ENCODE measurements at places on chromosomes 2 and 18.

- peak; percentile 12 for DNase-seq
These were observed 166.7 kb downstream of the CLIP4 start for GRCh38 chr2:29281916-29282247.

- DNase-seq, result no peak
These were observed 36.7 kb upstream of the TTC39C start for GRCh38 chr18:23977719-23978483.

GRCh38 chr2:226963528-226963927, 127.7 kb downstream of the RHBDD1 start:
- DNase-seq, result no peak

DNA sequence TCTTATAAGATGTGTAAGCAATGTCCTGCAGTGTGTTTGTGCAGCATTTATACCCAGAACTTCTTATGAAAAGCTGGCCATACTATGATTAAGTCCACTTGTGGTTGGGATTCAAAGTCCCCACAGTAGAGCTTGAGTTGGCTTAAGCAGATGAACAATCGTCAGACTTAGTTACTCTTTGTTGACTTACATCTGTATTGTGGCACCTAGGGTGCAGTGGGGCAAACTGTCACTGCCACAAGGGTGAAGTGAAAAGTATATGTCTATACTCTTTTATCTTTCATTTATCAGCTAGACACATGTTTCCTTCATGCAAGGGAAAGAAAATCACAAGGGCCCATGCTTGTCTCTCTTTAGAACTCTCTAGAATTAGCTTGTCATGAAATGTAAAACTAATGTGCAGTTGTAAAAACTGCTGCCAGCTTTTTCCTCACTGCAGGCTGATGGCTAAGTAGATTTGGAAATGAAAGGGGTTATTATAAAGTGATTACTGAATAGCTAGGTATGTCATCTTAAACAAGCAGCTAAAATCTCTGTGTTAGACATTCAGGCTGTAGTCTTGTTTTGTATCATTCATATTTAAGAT, 474.5 kb downstream of the PTPRM start:
- no peak for DNase-seq

- DNase-seq, result no peak
These were observed 214.7 kb downstream of the CYP26B1 start for GRCh38 chr2:71932780-71933466.

DNA sequence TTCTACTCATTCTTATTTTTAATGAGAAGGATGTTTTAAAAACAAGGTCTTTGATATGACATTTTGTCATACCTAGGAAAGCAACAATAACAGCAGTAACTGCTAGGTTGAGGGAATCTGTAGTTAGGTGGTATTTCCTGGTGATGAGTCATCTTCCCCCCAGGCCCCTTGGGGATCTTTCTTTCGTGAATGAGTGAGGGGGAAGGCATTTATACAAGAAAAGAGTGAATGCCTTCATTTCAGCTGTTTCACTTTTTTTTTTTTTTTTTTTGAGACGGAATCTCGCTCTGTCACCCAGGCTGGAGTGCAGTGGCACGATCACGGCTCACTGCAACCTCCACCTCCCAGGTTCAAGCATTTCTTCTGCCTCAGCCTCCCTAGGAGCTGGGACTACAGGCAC, 108.6 kb downstream of the MAP4K4 start:
- no peak for DNase-seq

DNA sequence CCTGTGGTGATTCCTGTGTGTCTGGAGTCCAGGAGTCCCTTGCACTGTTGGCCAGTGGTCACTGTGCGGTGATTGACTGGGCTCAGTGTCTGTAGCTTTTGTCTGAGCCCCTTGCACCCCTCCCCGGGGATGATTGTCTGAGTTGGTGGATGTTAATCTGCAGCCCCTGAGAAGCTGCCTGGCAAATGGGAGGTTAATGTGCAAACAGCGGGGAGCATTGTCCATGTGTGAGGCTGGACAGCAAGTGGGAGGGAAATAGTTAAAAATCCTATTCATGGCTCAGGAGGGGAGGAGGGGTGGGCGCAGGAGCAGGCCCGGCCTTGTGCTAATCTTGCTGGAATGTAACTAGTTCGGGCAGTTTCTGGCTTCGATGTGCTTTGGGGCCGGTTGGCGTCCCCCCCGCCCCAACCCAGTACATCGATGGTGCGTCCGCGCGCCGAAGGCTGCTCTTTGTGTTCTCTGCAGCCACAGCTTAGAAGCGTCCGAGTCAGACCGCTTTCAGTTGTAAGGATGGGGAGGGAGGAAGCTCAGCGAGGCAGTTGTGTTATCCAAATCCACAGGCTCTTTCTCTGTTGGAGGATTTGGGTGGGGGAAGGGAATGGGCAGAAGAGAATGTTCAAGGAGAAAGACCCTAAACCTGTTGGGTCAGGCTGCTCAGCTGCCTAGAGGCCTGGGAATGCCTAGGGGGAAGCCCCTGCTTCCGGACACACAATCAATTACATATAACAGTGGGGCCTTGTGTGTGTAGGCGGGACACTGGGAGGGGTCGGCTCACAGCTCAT, 71.8 kb downstream of the TGOLN2 start:
- DNase-seq, result peak; percentile 57

- no peak for DNase-seq
These were observed 12.1 kb downstream of the TMEM198 start for GRCh38 chr2:219555956-219556355.

DNA sequence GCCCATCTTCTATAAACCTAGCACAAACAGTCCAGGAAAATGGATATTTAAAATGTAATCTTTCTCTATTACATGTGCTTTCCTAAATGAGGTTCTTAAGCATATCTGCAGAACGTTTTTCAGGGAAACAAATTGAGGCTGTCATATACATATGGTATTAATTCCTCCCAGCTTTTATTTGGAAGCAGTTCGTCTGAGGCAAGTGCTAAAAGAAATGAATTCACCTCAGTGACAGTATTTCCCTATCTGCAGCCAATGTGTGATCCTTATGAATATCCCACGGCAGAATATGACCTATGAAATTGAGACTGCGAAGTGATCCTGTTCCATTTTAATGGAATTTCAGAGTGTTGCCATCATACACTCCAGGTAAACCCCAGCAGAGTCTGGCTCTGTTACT, 7.1 kb downstream of the MYOM1 start:
- no peak for DNase-seq

- DNase-seq, result peak; percentile 97
These were observed 26.9 kb downstream of the SDC1 start for GRCh38 chr2:20198001-20198400.

DNA sequence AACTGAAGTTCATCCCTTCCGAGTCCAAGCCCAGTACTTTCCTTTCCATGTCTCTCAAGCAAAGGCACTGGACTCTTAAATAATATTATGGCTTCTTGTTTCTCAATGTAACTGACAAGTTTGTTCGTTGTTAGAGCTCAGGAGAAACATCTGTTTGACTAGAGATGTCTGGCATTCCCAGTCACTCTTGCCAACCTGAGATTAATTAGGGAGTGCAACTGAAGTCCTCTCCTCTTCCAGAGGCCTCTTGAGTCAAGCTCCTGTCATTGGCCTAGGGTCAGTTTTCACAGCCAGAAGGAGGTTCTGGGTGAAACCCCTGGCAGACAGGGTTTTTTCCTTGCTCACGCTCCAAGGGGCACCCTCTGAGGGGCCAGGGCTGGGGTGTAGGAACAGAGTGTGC, 196.1 kb downstream of the AGPS start:
- peak; percentile 29 for DNase-seq

GRCh38 chr2:228144961-228145360, 36.5 kb downstream of the SPHKAP start:
- no peak for DNase-seq

DNA sequence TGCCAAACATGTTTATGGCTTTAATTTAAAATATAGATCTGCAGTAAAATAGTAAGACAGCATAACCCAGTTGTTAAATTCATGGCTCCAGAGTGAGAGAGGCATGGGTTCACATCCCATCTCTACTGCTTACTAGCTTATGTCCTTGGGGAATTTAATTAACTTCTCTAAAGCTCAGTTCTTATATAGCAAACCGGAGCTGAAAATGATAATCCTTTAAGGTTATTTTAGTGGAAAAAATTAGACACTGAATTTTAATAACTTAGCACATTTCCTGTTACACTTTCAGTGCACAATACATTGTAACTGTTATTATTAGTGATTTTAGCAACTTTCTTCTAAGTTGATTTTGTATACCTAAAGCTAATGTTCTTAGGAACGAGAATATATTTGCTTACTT, 14.8 kb downstream of the SCN9A start:
- no peak for DNase-seq

DNA sequence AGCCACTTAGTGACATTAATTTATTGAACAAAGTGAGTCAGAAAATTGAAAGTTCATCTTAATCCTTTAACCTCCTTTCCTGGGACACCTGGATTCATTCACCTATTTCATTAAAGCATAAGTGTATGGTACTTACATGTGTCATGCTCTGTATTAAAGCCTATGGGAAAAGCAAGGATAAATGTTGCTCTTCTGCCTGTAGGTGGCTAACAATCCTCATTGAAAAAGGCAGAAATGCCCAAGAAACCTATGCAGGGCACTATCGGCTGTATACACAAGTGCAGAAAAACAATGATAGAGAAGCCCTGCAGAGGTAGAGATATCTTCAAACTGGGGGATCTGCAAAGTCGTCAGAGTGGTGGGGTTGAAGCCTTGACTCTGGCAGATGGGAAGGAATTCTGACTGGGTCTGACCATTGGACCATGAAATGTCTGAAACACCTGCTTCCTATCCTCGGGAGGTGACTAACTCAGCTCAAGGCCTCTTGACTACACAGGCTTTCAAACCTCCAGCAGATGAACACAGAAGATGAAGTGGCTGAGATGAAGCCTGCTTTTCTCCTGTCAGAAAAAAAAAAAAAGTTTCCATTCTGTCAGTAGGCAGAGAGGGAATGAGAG, 83.1 kb downstream of the DCC start:
- DNase-seq, result no peak

GRCh38 chr2:232776435-232776834, at the start of gene KCNJ13:
Gene KCNJ13, minus strand, starts transcription at chr2:232776565. Its CDS starts 5,203 bp downstream, at chr2:232771362.
- DNase-seq, result no peak

DNA sequence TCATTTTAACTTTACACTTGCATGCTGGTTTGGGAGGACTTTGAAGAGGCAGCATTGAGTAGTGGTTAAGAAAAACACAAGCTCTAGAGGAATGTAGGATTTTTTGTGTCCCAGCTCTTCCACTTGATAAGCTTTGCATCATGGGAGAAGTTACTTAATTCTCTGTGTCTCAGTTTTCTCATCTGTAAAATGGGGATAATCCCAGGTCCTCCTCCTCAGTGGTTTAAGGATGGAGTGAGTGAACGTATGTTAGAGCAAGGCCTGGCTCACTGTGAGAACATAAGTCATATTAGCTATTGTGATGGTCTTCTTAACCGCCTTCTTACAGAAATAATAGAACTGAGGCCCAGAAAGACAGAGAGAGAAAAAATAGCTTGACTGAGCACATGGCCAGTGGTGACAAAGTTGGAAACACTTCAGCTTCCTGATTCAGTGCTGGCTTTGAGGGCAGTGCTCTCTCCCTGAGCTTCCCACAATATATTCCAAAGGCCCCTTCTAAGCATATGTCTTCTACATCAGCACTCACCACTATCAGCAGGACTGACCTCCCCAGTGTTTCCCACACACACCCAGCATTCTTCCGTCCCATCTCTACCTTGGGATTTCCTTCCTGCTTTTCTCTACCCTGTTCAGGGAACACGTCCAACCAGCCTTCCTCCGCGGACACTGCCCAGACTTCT, 214.9 kb upstream of the TNP1 start:
- DNase-seq, result no peak

DNA sequence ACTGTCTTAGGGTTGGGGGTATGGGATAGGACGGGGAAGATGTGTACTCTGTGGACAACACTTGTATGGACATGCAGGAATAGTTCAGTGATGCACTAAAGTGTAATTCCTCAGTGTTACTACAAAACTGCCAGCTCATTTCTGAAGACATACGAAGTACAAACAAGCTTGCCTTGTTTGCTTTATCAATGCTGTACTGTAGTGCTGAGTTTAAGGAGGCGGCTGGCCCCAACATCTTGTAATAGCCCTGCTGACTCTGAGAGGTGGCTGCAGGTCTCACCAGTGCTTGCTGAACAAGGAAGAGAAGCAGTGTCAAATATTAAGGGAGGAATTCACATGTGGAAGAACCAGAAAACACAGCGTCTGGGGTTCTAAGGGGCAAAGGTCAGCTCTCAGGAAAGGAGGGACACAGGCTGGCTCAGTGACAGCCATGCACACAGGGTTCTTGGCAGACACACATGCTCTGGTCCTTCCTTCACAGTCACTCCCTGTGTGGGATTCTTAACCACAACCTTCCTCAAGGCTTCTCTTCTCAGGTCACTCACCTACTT, 39.8 kb upstream of the EVA1A start:
- DNase-seq, result no peak

DNA sequence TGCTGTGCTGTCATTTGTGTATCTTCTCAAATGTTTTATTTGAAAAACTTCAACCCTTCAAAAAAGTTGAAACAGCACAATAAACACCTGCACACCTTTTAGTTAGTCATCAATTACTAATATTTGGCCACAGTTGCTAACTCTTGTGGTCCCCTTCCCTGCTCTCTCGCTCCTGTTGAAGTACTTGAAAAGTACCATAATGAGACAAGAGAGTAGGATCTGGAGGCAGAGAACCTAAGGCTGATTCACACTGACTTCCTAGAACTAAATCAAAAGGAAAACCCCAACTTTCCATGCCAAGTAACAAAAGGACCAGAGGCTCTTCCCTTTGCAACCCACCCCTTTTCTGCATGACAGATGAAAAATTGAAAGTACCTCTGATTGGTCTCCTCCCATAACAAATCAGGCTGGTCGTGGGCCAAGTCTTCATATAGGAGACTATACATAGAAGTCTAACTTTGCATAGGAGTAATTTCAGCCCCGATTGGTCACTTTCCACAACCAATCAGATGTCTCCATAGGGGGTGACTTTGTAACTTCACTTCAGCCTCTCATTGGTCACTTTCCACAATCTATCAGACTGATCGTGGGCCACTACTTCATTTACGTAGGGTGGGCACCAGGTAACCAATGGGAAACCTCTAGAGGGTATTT, 179.7 kb downstream of the EPHA4 start:
- DNase-seq, result no peak

Data from thyroid gland (tissue), 4 donors.